ENCODE measurements at places on chromosomes 1 and 21.

- no peak for DNase-seq
Observed at GRCh38 chr1:99758073-99758511, 8.3 kb downstream of the FRRS1 start.

DNA sequence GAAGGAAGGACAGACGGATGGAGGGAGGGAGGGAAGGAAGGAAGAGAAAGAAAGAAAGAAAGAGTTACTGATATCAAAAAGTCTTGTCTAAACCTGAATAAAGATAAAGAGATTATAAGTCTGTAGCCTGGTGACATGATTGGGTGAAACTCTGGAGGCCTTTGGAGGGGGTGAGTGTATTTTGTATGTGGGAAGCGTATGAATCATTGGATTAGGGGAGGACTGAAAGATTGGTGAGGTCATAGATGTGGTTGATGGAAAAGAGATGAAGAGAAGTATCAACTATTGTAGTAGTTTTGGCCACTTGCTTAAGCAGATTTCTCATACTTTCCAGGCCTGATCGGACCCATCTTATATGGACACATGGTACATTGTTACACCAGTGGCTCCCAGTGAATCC lies 11.5 kb upstream of the KCNJ6 start:
- DNase-seq: no peak

DNA sequence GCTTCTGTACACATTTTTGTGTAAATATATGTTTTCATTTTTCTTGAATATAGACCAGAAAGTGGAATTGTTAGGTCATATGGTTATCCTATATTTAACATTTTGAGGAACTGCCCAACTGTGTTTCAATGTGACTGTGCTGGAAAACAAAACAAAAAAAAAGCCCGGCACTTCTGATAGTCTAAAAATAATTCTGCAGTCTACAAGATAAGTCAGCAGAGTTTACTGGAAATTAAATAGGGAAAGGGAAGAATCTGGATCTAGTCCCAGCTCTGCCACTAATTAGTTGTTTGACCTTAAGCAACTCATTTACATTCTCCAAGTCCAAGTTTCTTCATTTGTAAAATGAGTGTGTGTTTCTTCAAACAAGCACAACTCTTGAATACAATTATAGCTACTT lies 869.1 kb upstream of the B3GALT2 start:
- DNase-seq: no peak

DNA sequence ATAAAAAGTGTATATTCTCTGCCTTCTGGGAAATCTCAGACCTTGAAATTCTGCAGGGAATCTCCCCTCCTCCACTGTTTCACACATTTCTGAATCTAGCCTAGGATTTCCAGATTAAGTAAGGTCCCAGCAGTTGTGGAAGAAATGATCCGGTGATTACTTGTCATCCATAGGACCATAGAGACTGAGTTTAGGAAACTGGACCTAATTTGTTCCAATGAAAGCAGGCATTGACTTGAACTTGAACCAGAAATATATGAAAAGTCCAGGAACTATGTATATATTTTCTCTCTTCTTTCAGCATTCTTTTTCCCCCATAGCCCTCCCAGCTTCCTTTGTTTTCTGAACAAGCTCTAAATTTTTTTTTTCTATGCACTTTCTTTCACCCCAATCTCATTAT lies 149.5 kb upstream of the SPAG17 start:
- DNase-seq: no peak

DNA sequence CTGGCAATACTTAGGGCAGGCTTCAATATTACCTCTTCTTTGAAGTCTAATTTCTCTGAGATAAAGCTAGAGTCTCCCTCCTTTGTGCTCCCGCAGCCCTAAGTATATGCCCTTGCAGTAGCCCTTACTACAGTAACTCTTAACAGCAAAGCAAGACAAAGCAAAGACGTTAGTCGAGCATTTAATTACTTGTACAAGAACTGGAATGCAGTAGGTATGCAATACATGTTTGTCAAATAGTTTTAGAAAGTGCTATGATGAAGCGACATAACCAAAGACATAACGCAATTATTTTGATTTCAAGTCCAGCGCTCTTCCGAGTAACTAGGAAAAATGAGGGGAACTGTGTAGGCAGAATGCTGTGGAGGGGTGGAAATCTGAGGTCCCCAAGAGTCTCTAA lies 1.6 kb downstream of the P3H1 start:
- DNase-seq: no peak

DNA sequence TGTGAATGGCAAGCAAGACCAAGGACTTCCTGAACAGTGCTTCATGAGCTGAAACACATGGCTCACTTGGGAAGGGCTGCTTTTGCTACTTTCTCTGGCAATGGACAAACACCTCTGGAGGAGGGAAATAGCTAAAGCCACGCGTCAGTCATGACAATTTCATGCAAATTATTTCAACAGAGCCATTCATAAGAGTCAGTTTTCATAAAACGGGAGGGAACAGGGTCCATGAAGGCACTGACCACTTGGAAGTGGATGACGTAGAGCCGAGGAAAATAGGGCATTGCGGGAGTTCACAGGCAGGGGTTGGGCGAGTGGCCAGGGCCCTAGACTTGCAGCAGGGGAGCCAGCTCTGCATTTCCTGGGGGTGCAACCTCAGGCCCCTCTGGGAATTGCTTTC lies 43.9 kb downstream of the SDC3 start:
- DNase-seq: no peak

Data from GM03348 (cell line).